ENCODE measurements at places on chromosomes 2 and 18.

DNA sequence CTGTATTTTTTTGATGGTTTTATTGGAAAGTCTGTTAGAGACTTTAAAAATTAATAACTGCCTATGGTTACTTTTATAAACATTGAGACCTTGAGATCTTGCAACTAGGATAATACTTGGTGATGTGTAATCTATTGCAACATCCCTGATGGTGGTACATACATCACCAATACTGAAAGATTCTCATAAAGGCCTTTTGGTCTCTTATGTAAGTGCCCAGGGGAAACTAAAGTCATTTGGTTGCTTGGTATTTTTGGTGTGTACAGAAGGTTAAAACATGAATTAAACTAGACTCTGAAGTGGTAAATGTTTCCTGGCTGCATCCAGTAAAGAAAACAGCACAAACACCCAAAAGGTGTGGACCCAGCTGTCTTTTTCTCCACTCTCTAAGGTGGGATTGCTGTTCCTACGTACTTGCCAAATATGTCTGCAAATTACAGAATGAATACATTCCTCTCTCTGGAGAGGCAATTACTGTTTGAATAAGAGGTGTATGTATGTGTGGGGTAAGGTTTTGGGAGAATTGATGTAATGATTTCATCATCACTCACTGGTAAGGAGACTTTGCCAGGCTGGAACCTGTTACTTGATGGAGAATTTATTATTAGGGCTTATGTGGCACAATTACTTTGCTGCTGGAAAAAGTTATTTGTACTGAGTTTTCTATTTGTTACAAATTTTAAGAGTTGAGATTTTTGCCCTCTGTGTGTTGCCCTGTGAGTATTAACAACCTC lies 3.6 kb downstream of the B3GNT2 start:
- peak; percentile 41 for DNase-seq

GRCh38 chr2:44250376-44250775 lies 24.9 kb upstream of the SLC3A1 start:
- no peak for DNase-seq

DNA sequence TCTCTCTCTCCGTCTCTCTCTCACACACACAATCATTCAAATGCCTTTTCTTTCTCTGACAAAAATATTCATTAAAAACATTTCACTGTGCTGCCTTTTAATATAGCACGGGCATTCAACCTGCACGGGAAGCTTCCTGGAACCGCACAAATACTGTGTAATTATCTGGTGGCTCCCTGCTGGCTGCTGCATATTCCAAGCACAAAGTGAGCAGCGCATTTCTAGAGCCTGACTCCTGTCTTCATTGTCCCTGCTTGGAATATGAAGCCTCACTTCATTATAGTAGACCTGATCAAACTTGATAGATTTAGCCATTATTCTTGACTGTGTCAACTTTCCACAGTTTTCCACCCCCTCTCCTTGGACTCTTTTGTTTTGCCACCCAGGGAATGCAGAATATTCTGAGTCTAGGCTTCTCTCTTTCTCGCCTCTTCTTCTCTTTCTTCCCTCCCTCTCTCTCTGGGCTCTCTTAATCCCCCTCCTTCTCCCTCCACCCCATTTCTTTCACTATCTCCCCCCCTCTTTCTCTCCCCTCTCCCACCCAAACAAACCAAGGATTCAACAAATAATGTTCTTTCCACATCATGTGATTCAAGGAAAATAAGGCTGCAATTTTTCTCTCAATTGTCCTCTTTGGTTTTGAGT lies 672.1 kb upstream of the FANCL start:
- no peak for DNase-seq

- peak; percentile 72 for DNase-seq
These were observed 19.6 kb downstream of the EHD3 start for GRCh38 chr2:31253356-31254131.

- peak; percentile 34 for DNase-seq
These were observed 622 bp downstream of the LRP2 start for GRCh38 chr2:169361706-169362117.

- DNase-seq: no peak
These were observed 9.7 kb downstream of the PPP4R3B start for GRCh38 chr2:55607717-55608116.

- no peak for DNase-seq
These were observed 95.0 kb downstream of the RNF144A start for GRCh38 chr2:7012141-7012764.

DNA sequence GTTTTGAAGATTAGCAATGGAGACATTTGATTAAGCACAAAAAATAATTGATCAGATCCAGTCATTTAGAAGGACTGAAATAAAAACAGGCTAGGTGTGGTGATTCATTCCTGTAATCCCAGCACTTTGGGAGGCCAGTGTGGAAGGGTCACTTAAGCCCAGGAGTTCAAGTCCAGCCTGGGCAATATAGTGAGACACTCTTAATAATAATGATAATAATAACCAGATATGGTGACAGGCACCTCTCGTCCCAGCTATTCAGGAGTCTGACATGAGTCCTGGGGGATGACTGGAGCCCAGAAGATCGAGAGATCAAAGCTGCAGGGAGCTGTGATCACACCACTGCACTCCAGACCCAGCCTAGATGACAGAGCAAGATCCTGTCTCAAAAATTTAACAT lies 3.5 kb upstream of the FN1 start:
- no peak for DNase-seq

DNA sequence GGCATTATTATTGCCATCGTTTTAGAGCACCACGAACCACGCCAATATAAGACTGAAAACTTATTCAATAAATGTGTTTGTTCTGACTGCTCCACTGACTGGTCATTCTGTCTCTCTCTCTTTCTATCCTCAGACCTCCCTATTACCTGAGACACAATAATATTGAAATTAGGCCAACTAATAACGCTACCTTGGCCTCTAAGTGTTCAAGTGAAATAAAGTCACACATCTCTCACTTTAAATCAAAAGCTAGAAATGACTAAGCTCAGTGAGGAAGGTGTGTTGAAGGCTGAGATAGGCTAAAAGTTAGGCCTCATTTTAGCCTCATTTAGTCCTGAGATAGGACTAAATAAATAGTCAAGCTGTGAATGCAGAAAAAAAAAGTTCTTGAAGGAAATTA lies 38.8 kb downstream of the G6PC2 start:
- no peak for DNase-seq

GRCh38 chr2:230896346-230897115 lies 28.5 kb downstream of the GPR55 start:
- no peak for DNase-seq

DNA sequence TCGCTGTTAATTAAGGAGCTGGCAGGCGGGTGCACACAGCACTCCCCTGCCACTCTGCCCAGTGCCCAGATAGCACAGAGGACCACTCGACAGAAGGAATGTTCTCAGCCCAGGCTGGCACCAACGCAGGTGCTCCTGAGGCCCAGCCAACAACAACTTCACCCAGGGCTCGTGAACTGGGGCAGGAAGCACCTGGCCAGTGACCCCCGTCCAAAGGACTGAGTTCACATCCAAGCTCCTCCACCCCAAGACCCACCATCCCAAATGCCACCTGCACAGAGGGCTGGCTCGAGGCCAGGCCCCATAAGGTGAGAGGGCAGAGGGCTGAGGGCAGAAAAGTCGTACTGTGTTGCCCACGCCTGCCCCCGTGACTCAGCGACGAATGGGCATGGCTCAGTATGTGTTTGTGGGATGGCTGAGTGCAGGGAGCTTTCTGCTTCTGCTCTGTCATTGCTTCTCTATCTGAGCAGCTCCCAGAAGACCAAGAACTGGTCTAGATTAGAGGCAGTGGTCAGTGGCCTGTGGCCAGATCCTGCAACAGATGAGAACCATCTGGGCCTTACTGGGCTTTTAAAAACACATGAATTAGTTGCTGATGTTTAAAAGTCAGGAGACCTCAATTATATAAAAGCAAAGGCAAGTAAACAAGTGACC lies 68.4 kb downstream of the POLR1A start:
- DNase-seq: peak; percentile 84

DNA sequence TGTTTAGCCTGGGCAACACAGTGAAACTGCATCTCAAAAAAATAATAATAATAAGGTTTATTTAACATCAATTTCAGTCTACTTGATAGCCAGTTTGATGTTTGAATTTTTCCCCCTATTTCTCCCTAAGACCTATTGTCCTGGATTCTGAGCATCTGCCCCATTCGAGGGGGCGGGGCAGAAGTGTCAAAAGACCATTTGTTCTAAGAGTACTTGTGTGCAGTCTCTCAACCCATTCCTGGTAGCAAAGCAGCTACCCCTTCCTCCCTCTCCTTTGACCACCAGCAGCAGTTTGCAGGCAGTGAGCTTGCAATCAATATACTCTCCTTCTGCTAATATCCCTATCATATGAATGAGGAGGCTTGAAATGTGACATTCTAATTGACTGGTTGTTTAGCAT lies 71.9 kb downstream of the VWC2L start:
- no peak for DNase-seq

DNA sequence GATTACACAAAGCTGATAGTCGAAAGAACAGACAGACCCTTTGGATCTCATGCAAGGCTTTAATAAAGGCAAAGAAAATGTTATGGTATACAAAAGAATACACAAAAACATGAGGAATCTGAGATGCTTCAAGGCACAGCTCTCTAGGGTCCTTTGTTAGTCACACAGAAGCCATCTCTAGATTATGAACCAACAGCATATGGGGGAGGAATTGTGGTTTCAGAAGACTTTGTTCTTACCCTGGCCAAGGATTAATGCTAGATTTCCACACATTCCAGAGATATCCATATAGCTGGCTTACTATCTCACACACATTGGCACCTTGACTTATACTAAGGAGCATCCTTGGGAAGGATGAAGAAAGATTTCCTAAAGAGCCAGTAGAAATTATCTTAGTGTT lies 206.1 kb downstream of the GULP1 start:
- DNase-seq: no peak

DNA sequence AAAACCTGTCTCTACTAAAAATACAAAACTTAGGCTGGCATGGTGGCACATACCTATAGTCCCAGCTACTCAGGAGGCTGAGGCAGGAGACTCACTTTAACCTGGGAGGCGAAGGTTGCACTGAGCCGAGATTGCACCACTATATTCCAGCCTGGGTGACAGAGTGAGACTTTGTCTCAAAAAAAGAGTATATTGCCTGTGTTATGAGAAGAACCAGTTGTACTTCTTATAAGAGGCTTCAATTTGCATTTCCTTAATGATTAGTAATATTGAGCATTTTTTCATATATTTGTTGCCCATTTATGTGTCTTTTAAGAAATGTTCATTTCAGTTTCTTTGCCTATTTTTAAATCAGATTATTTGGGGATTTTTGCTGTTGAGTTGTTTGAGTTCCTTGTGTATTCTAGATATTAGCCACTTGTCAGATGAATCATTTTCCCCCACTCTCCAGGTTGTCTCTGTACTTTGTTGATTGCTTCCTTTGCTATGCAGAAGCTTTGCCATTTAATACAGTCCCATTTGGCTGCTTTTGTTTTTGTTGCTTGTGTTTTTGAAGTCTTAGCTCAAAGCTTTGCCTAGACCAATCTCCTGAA lies 75.8 kb upstream of the LRPPRC start:
- no peak for DNase-seq

DNA sequence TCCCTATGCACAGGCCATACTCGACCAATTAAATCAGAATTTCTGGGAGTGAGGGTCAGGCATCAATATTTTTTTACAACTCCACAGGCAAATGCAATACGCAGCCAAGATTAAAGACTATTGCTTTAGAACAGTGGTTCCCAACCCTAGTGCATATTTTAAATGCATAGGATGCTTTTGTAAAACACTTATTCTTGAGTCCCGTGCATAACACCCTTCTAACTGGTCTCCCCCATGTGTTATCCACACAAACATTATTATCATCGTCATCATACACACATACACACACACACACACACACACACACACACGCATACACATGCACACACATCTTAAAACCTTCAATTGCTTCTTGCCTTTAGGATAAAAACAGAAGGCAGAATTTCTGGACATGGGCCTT lies 145.0 kb upstream of the PELI1 start:
- DNase-seq: no peak

DNA sequence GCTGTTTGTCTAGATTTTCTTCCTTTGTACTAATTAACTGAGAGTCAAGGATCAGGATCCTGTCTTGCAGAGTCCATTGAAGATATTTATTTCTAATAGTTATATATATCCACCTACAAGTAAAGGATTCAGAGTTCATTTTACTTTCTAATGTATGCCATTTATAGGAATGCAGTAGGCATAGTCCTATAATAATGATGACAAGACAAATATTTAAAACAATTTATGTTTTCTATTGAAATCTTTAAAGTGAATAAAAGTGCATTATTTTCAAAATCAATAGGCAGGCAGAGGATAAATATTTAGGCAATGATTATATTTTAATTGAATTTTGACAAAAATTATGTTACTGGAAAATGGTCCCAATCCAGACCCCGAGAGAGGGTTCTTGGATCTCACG lies 1430.8 kb upstream of the NXPH2 start:
- no peak for DNase-seq

- no peak for DNase-seq
These were observed 88.5 kb upstream of the RBBP8 start for GRCh38 chr18:22844628-22845027.

- DNase-seq: no peak
These were observed 14.8 kb upstream of the COLEC12 start for GRCh38 chr18:515156-515815.

DNA sequence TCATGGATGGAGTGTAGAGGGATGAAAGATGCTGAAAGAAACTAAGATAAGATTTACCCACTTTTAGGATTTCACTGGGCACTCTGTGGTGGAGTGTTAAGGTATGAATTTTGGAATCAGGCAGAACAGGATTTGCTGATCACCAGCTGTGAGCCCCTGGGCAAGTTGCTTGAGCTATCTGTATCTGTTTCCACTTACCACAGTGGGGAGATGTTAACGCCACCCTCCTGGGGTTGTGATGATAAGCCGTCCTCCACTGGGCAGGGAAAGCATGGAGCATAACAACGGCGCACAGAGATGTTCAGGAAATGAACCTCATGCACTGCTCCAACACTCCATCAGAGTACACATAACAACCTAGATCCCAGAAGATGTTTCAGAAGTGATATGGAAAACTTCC lies 160.6 kb downstream of the MTCL1 start:
- DNase-seq: peak; percentile 35

GRCh38 chr2:175884697-175885393 lies 117.2 kb downstream of the LNPK start:
- DNase-seq: no peak

DNA sequence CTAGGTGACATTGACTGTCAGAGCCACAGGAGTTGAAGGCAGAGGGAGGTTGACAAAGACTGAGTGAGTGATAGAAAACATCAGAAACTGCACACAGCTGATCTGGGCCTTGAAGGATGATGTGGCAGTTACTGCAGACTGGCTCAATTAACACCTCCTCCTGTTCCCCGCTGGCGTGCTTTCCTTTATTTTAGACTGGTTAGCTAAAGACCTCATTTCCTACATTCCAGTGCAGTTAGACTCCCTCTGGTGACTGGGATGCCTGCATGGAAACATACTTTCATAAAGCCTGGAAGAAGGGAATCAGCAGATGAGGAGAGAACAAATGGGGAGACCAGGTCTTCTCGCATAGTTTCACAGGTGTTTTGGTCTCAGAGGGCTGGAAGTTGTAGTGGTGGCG lies 7.1 kb downstream of the TPGS2 start:
- DNase-seq: no peak

GRCh38 chr18:27164905-27165304 lies 20.2 kb downstream of the CHST9 start:
- DNase-seq: no peak
